AG09309 (cell line): ENCODE measurements at places on chromosomes 12 and 14.

- no peak for DNase-seq
Observed at GRCh38 chr14:23057757-23058653, 685 bp upstream of the CDH24 start.

DNA sequence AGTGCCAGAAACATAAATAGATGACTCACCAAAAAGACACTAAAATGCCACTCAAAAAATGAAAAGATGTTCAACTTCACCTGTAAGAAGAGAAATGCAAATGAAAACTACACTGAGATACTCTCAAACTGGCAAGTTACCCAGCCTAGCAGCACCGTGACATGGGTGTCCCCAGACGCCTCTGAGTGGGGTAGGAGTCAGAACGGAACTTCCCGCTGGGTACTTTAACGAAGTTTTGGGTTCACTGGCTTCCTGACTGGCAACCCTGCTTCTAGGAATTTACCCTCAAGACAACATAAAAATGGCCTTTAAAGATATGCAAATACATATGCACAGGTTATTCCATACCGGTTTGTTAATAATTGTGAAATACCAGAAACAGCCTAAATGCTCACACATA is 52.6 kb downstream of the RIMBP2 start:
- DNase-seq: no peak

DNA sequence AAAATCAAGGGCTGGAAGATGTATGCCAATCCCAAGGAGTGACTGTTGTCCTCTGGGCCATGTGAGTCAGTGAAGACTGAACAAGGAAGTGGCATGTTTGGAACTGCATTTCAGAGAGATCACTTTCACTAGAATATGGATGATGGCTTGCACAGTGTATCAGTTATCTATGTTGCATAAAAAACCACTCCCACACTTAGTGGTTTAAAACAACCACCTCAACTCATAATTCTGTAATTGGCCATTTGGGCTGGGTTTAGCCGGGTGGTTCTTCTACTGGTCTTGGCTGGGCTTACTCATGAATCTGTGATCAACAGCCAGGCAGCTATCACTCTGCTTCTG is 15.4 kb downstream of the BDKRB1 start:
- DNase-seq: no peak

- DNase-seq: no peak
Observed at GRCh38 chr14:34548472-34548981, 9.0 kb upstream of the EAPP start.

DNA sequence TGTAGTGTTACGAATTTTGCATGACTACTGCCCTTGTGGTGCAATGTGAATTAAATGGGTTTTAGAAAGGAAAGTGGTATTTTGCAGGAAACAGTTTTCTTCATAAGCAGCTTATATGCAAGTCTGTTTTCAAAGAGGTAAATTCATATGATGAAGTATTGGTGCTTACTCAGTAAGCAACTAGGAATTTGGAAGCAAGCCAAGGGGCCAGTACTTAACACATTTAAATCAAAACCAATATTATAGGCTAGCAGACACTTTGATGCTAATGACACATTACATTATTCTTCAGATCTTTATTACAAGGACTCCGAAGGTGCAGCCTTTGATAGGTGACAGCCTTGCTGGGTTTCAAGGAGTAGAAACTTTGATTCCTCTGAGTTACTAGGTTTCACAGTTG is 23.1 kb downstream of the MGAT4C start:
- DNase-seq: no peak

GRCh38 chr14:79708426-79709388 is 502.6 kb downstream of the DIO2 start:
- no peak for DNase-seq

DNA sequence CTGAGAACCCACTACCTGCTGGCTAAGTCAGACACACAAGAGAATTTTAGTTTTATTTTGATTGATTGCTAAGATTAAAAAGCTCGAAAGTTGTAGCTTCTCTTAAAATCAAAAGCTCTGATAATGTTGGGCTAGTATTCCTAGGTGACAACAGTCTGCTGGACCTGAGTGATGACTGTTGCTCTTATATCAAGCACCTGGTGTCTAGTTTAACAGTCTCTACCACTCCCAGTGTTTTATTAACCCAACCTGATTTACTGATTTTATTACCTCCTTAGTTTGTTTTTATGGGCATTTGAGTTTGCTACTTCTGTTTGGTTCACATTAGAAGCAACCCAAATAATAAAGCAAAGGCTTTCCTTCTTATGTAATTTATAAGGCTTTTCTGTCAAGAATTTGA is 41.8 kb downstream of the ATP6V1D start:
- no peak for DNase-seq

DNA sequence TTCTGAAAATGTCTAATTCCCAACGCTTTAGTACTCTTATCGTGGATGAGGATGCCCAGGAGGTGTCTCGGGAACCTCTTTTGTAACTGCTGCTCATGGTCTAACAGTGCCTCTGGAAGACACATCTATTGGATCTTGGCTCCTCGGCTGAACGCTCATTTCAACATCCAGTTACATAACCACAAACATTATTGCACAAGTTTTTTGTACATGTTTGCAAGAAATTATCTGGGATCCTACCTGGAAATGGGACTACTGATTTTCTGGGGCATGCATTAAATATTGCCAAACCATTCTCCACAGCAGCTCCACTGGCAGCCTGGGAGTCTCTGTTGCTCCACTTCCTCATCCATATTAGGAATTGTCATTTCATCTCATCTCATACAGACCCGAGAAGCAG is 117.5 kb upstream of the EVL start:
- peak; percentile 28 for DNase-seq

- DNase-seq: no peak
Observed at GRCh38 chr12:99343960-99344359, 303.6 kb upstream of the GARIN6 start.

DNA sequence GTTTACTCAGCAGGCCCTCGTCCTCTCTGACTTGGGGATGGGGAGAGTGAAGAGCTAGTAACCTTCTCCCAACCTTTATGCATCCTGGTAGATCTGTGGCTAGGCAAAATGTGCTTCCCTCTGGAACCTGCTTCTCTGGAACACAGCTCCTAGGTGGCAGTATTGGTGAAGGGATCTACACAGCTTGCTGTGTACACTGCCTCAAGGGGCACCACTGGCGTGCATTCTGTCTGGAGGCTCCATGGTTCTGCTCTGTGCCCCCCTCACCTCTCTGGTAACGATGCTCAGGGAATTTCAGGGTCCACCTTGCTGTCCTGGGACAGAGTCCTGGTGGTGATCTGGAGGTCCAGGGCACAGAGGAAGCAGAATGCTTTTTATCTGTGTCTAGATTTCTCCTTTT is 43.5 kb upstream of the KCNA5 start:
- DNase-seq: no peak

DNA sequence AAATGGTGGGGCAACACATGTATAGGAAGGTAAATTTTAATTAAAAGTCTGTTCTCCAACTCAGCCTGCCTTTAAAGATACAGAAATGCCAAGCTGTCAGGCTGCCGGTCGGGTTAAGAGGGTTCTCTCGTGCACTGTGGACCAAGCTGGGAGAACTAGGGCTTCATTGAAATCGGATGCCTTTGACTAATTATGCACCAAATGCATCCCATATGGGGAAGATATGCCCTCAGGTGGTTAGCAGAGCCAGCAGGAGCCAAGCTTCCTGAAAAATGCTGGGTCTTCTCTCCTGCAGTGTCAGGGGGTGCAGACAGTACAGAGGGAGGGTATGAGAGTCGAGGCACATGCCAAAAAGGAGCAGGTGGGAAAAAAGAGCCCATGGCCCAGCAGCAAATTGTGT is 236.1 kb downstream of the CACNA1C start:
- DNase-seq: no peak

- DNase-seq: peak; percentile 46
Observed at GRCh38 chr14:68361231-68361630, 431.6 kb downstream of the ZFP36L1 start.

GRCh38 chr12:40646911-40647310 is 45.3 kb upstream of the CNTN1 start:
- DNase-seq: no peak

DNA sequence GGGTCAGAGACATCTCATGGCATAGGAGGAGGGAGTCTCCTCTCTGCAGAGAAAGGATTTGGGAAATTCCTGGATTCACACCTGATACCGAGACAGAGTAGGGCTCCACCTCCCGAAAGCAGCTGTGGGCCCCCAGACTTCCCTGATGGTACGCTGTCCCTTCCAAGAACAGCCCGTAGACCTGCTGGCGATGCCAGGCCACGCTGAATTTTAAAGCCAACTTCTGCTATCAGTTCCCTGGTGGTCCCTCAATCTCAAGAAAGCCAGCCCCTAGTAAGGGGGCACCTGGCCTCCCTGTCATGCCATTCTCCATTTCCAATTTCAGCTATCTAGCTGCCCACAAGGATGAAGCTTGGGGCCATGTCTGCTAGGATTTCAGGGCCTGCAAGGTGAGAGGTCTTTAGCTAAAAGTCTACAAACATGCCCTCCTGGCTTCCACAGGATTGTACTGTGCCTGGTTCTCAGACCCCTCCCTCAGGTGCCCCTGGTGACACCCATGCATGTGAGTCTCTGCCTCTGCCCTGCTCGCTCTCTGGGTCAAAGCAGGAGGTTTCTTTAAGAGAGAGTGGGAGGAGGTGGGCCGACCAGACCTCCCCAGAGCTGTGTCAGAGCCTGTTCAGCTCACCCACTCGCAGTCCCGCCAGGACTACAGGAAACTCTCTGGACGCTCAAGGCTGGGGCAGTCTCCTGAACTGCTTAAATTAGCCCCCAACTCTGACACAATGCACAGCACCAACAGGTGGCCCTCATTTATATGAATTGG is 30.5 kb downstream of the ANO2 start:
- DNase-seq: no peak

GRCh38 chr14:71666571-71667145 is 265.6 kb upstream of the RGS6 start:
- DNase-seq: no peak

DNA sequence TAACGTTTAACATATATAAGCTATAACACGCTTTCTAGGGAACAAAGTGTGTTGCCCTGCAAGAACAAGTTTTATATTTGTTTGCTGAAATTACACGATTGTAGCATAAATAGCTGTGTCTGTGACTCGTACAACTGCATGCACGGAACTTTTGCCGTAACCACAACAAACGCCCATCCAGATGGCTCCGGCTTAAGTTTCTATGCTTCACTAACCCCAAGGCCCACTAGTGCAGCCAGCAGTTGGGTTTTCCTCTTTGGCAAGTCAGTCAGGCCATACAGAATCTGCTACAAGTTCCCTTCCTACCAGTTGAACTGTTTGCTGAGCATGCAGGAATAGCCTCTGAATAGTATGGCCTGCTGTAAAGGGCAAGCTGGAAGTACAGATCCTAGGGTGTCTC is 12.1 kb downstream of the CSRP2 start:
- DNase-seq: peak; percentile 43

DNA sequence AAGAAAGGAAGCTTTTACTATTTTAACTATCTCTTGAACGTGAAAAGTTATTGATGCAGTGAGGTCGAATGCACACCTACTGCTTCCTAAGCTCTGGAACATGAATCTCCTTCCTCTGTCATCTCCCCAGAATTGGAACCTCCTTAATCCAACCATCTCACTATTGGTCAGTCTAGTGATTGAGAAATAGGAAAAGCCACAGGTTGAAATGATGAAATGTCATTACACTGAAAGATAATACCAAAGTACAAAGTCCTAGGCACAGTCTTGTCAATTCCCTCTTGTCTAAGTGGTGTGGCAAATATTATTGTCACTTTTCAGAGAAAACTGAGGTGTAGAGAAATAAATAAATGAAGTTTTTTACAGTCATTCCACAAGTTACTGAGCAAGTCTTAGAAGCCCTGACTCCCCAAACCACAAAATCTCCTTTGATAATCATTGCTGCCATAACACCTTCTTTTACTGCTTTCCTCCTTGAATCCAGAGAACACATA is 19.5 kb upstream of the HIGD1C start:
- no peak for DNase-seq

- DNase-seq: no peak
Observed at GRCh38 chr12:3597526-3598210, 106.7 kb downstream of the PRMT8 start.

- DNase-seq: no peak
Observed at GRCh38 chr12:116687888-116688287, 50.0 kb downstream of the SPRING1 start.

- peak; percentile 28 for DNase-seq
Observed at GRCh38 chr14:22939684-22940083, 10.5 kb upstream of the PRMT5 start.

DNA sequence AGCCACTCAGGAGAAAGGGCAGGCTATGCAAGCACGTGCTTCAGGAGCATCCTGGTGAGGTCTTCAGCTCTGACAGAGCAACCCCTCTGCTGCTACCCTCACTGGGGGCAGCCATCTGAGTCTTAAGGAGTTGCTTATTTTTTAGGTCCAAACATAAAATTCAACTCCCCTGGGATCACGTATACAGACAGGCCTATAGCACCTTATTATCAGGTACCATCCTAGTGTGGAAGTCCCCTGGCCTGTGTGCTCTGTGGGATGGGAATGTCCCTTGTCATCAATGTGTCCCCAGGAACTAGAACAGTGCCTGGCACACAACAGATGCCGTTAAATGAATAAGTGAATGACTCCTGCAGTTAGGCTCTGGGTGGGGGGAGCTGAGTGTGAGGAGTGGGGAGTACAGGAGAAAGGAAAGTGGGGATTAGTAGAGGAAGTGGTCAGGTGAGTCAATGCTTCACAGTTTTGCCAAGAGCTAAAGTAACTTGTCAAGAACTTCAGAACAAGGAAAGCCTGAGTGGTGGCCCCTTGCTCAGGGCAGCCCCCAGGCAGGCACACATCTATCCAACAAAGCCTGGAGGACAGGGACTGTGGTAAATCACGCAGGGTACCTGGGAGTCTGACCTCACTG is 33.5 kb downstream of the DAD1 start:
- DNase-seq: no peak

- DNase-seq: no peak
Observed at GRCh38 chr12:90298289-90298948, 589.8 kb upstream of the ATP2B1 start.

DNA sequence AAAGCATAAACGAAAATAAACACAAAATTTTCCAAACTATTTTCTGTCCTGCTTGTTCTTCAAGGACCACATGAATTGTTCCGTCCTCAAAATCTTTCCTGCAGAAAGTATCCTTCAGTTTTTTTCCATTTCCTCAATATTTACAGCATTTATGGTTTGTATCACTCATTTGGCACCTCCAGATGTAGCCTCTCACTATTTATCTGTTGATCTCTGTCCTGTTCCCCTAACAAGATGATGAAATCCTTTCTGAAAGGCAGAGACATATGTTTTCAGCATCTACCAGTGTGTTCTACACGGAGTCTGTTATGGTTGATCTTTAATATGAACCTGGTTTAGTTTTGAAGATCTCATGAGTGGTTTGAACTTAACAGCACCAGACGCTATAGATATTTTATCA is 490.2 kb downstream of the NELL2 start:
- no peak for DNase-seq

- no peak for DNase-seq
Observed at GRCh38 chr12:118212606-118213005, 76.7 kb downstream of the PEBP1 start.

DNA sequence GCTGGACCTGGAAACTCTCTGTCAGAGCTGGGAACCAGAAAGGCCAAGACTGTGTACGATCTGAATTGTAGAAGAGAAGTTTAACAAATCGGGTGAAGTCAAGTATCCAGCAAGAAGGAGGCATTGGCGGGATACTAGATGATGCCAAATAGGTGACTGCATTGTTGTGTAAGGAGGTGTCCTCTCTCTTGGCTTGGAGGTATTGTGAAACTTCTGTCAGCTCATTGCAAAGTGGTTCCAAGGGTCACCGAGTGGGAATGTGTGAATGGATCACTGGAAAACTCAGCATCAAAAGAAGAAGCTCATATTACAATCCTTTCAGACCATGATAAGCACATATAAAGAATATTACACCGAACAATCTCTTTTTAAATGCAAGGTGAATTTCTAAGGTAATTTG is 11.7 kb downstream of the NAV3 start:
- no peak for DNase-seq

- DNase-seq: no peak
Observed at GRCh38 chr14:74955229-74956026, at the start of gene PGF. Gene PGF, minus strand, starts transcription at chr14:74955597. Its CDS starts 355 bp downstream, at chr14:74955242.
